Activated naive CD4-positive, alpha-beta T cell (primary cell): ENCODE measurements at places on chromosomes 6 and 20.

- DNase-seq: no peak
Measured at GRCh38 chr6:45076217-45076930, 251.8 kb upstream of the RUNX2 start.

- no peak for DNase-seq
Measured at GRCh38 chr6:40183902-40184301, 249.6 kb upstream of the MOCS1 start.

DNA sequence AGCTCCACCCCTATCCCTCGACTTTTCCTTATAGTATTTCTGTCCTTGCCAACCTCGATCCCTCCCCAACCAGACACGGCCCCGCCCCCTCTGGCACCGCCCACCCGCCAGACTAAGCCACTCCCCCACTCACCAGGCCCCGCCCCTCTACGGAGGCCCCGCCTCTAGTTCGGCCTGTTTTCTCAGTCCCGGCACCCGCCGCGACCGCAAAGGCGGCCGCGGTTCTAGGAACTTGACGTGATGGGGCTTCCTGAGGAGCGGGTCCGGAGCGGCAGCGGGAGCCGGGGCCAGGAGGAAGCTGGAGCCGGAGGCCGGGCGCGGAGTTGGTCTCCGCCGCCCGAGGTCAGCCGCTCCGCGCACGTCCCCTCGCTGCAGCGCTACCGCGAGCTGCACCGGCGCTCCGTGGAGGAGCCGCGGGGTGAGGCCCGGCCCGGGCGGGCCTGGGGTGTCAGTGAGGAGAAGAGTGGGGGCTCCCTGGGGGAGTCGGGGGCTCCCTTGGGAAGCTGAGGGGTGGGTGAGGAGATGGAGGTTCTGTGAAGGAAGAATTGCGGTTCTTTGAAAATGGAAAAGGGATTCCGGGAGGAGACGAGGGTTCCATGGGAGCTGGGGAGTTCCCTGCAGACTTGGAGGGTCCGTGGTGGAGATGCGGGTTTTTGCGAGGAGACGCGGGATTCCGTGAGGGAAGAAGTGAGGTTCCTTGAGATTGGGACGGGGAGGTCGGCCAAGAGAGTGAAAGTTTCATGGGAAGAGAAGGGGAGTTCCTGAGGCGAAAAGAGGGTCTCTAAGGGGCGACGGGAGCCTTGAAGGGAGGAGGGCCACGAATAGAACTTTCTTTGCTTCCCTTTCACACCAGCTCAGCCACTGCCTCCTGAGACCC, at the start of gene ACSS2:
TSS of gene ACSS2 (plus strand) at position 207 of the 877 bp plus-strand sequence. CDS start at position 241, 34 bp downstream.
- peak; percentile 96 for DNase-seq

- DNase-seq: no peak
Measured at GRCh38 chr6:143596866-143597265, 80.9 kb upstream of the PHACTR2 start.

GRCh38 chr20:32804817-32805216, 14.9 kb upstream of the MAPRE1 start:
- DNase-seq: no peak

GRCh38 chr20:58987790-58988564, 6.9 kb downstream of the NELFCD start:
- no peak for DNase-seq

- no peak for DNase-seq
Measured at GRCh38 chr20:813390-813789, 20.1 kb upstream of the FAM110A start.

DNA sequence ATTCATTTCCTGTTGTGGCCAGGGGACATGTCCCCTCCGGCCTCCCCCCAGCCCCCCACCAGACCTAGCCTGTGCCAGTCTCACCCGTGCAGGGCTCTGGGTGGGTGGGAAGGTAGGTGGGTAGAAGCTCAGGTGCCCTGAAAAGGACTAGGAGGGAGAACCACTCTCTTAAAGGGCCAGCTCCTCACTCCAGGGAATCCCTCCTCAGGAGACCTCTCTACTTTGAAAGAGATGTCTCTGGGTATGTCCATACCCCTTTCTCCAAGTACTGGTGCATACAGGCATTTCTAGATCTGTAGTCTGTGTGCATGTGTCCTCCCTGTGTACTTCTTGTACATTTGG, 60.8 kb upstream of the EPB41L1 start:
- no peak for DNase-seq

DNA sequence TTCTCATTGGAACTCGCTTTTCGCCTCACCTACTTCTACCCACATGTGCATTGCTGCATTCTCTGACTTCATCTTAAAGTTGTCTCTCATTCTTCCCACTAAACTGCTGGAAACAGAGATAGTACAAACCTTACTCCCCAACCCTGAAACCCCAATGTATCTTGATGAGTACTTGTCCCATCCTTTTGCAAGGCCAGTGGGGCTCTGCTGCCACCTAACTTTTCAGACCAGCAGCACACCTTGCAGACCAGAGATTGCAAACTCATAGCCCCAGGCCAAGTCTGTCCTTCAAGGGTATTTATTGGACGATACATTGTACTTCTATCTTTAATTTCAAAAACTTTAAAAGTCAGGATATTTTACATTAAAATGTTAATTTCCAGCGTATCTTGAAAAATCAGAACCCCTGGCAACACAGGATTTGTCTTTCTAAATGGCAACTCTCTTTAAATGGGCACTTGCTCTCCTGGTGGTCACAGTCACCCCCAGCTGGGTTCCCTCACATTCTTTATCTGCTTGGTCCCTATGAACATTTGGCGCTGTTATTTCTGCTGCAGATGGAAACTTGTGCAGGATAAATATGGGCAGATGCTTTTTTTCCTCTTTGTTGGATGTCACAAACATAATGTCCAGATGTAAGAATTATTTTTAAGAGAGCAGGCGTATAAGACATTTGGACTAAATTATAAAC, 83.9 kb downstream of the SOD2 start:
- no peak for DNase-seq

GRCh38 chr6:125790358-125791150, at the start of gene NCOA7:
TSS of gene NCOA7 (plus strand) at chr6:125790960. CDS start at chr6:125815355, 24,395 bp downstream.
- peak; percentile 77 for DNase-seq

- no peak for DNase-seq
Measured at GRCh38 chr20:16749573-16749972, 1.4 kb downstream of the OTOR start.

GRCh38 chr6:39508515-39508914, 186.0 kb upstream of the KCNK16 start:
- DNase-seq: no peak

GRCh38 chr6:144289006-144289405, 3.9 kb downstream of the UTRN start:
- DNase-seq: no peak

GRCh38 chr6:157603314-157603940, 219.6 kb upstream of the SNX9 start:
- DNase-seq: no peak

GRCh38 chr20:56360133-56360907, 1.5 kb downstream of the FAM210B start:
- no peak for DNase-seq
